Fibroblast of villous mesenchyme (primary cell): ENCODE measurements at places on chromosomes 1 and 21.
A peak's percentile ranks its signal among the peaks of the same experiment; 100 is the strongest.

DNA sequence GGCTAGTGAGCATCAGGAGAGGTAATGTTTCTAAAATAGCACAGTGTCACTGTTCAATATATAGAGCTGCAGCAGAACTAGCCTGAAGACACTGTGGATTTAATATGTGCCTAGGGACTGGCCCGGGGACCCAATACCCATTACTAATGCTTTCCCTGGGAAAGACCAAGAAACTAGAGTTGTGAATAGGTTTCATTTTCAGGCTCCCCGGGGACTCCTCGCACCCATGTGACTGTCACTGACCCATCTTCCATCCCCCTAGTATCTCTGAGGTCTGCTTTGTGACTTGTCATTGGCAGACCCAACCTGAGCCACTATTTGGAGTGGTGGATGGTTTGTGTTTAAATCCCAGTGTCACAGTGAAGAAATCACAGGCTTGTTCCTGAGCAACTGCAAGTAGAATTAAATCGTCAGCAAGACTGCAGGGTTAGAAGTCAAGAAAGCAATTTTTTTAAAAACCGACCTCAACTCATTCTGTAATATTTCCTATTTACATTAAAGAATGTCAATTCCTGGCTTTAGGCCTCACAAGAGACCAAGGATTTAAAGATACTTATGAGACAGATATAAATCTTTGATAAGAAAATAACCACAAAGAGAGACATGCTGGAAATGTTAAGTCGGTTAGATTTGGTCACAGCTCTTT is 130.0 kb upstream of the TNR start:
- peak; percentile 69 for DNase-seq

- DNase-seq: no peak
Observed at GRCh38 chr1:209249280-209249670, 334.2 kb upstream of the CAMK1G start.

- no peak for DNase-seq
Observed at GRCh38 chr1:119010201-119010600, 22.1 kb upstream of the TBX15 start.

DNA sequence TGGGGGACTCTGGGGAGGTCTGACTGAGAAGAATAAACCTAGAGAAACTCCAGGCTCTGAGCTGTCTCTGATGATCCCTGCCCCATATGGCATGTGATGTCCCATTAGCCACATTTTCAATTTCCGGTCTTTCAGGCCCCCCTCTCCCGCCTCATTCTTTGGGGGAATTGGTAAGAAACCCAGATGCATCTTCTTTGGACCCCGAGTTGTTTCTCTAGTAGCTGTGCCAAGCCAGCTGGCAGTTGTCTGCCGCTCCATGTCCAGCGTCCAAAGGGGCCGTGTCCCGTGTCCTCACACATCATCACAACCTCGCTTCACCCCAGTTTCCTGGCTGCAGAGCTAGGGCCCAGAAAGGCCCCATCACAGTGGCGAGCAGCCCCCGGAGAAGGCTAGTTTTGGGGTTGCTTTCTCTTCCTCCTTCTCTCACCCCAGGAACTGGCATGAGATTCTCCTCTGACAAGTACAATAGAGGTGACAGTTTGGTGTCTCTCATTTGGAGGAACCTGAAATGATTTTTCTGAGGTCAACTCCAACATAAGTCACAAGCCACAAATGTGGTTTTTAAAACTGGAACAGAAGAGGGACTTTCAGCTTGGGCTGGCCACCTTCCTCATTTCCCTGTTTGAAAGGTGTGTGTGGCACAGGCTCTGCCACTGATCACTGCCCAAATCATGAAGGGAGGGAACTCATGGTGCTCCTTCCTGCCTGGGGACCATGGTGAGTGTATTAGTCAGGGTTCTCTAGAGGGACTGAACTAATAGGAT is 6.4 kb upstream of the GPR157 start:
- no peak for DNase-seq

GRCh38 chr1:179803104-179803503 is 60.0 kb downstream of the FAM163A start:
- DNase-seq: no peak

- DNase-seq: no peak
Observed at GRCh38 chr1:99384021-99384420, 119.7 kb downstream of the PLPPR4 start.

GRCh38 chr1:20324704-20325406 is 34.2 kb downstream of the VWA5B1 start:
- no peak for DNase-seq

DNA sequence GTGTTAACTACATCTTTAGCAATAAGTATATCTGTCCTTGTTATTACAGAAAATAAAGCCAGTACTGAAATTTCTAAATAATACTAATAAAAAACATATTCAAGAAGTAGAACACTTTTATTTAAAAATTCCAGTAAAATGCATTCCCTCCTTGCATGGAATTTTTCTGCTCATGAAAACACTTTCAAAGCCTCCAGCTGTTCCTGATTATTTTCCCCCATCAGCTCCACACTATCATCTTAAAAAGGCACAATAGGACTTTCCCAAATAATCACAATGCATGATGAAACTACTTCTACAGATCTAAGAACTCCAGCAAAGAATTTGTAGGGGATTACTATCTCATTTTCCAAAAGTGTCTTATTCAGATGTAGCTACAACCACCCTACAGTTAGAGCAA is 162.6 kb upstream of the USP25 start:
- no peak for DNase-seq

- DNase-seq: no peak
Observed at GRCh38 chr1:165679282-165680036, 18.9 kb downstream of the ALDH9A1 start.

DNA sequence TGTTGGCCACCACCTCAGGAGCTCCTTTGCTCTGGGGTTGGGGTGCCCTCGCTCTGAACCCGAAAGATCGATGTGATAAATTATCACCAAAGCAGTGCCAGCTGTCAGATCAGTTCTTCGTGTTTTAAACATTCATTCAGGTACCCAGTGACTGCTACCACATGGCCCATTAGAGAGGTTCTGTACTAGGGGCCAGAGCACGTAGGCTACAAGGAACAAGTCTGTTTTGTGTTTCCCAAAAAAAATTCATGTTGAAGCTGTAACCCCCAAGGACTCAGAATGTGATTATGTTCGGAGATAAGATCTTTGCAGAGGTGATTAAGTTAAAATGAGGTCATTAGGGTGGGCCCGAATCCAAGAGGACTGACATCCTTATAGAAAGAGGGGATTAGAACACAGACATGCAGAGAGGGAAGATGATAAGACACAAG is 526.9 kb downstream of the NPHP4 start:
- DNase-seq: no peak

- no peak for DNase-seq
Observed at GRCh38 chr1:32877211-32878110, 6.7 kb upstream of the FNDC5 start.

DNA sequence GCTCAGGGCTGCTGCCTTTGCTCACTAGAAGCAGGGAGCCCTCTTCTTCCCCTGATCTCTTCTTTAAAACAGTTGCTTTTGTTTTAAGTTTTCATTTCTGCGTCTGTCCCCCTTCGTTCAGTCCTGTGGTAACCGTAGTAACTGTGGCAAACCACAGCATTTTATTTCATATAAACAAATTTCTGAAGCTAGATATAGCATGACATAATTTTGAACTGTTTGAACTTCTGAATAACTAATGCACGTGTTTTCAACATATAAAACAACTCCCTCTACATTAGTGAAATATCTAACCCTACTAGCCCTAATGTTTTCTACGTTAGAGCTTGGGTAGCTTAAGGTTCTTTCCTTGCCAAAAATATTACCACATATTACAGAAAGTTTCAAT is 104.6 kb downstream of the DISP1 start:
- peak; percentile 82 for DNase-seq

DNA sequence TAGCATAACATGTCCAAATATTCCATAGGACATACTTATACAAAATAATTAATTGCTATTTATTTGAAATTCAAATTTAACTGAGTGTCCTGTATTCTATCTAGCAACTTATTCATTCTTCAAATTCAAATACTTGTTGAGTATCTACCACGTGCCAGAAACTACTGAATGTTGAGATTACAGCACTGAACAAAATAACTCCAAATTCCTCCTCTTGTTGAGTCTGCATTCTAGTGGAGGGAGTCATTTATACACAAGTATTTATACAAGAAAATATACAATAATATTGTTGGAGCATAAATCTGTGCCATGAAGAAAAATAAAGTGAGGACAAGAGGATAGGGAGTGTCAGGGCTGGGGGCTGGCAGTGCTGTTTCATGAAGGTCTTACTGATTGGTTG is 43.7 kb upstream of the CDC42BPA start:
- peak; percentile 10 for DNase-seq

DNA sequence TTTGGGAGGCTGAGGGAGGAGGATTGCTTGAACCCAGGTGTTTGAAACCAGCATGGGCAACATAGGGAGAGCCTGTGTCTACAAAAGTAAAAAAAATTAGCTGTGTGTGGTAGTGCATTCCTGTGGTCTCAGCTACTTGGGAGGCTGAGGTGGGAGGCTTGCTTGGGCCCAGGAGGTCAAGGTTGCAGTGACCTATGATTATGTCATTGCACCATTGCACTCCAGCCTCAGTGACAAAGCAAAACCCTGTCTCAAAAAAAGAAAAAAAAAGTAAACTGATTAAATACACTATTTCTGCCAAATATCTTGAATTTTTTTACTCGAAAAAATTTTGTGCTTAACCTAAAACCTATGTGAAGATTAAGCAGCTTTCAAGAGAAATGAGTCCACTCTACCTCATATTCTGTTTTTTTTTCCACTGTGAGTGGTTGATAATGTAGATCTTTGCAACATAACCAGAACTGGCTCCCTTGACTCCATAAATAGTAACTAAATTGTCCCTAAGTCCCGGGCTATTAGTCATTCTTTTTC is 19.4 kb upstream of the ZNF281 start:
- DNase-seq: peak; percentile 73

- peak; percentile 96 for DNase-seq
Observed at GRCh38 chr1:150881331-150882070, 5.1 kb upstream of the ARNT start.

DNA sequence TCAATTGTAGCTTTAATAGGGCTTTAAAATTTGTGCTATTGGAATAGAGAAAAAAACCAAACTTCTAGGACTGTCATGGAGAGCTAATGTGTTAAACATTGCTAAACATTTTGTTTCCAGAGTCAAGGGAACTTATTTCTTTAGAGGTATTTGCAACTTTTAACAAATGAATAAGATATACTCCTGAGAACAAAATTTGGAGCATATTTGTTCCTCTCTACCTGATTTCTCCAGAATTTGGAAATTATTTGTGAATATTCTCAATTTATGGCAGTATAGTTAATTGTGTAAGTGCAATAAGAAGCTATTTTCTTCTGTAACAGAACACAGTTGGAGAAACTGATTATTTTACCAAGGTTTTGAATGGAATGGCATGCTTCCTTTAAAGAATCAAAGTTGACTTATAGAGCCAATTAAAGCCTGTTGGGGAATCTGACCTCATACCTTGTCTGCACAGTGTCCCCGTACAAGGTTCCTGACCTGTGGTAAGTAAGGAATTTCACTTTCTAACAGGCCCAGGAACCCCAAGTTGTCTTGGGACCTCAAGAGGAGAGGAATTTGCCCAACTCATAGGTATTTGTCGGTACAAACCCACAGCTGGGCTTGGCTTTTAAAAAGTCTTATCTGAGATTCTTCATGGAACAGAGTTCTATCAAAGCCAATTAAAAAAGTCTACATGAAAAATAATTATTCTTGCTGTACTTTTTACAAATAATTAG is 72.6 kb upstream of the CSF1 start:
- DNase-seq: no peak

DNA sequence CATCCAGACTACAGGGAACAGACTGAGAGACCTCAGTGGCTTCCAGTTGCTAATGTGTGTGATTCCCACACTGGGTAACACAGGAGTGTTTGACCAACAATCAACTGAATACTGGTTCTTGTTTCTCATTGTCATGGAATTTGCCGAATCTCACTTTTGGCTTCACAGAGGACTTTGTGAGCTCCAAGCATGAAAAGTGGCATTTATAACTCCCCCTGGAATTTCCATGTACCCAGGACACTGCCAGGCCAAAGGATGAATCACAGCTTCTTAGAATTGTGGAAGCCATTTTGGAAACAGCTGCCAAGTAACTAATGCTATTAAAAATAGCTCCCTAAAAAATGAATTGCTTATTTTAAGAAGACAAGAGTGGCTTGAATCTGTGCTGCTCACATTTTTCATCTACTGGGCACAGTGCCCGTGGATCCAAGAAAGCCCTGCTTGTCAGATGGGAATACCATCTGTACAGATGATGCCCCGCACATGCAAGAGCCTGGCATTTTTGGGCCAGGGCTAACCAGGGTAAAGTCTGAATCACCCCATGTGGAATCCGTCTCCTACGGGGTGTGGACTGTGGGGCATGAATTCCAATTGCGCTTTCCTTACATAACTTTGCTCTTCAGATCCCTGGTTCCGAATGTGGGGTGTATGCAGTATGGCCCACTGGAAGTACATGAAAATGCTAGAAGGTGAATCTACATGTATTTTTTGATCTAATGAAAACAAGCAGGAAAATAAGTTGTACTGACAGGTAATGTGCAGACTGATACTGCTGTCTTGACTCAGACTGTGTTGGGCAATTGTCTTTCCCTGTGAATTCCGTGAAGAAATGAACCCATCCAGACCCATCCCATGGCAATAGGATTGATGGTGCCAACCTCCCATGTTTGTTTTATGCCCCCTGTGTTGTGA is 487.3 kb downstream of the SIPA1L2 start:
- peak; percentile 37 for DNase-seq

DNA sequence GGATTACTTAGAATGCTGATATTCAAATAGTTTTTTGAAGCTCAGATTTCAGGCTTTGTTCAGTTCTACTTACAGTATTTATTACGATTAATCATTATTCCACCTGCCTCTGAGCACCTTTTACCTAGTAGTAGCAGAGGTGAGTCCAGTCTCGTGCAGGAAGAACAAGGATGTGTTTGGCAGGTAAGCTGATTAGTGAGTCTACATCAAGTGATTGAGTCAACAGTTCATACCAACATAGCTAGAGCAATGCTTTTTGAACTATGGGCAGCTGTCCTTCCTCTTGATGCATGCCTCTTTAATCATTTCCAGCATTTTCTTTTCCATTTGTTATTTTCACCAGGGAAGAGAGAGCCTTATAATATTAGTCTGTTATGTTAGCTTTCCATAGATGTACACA is 838.9 kb downstream of the USP25 start:
- DNase-seq: no peak

DNA sequence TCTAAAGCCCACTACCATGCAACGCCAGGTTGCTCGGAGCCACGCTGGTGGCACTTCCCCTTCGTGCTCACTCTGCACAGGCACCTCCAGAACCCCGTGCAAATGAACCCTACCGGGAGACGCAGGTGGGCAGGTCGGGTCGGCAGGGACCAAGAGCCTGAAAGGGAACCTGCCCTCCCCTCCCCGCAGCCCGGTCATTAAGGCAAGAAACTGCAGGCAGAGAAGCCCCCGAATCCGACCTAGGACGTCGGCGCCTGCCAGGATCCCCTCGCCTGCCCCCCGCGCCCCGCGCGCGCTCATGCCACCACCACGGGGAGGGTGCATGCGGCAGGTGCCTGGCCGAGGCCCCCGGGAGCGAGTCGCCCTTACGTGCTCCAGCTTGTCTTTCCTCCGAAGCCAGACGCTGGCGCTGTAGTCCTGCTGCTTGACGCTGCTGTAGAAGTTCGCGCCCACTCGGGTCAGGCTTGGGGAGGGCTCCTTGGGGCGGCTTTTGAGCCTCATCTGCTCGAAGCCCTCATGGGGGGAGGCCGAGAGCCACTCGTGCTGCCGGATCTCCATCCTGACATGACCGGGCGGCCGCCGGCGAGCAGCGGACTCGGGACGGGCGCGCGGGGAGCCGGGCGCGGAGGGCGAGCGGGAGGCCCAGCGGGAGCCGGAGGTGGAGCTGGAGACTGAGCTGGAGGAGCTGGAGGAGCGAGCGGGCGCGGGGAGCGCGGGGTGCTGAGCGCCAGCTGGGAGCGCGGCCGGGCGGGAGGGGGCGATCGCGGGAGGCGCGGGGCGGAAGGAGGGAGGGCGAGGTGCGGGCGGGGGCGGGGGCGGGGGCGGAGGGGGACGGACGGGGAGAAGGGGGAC is 552 bp downstream of the PLD5 start:
- DNase-seq: peak; percentile 1
